ENCODE measurements at places on chromosomes 1 and 21.

GRCh38 chr1:25538191-25538767 is 5.1 kb upstream of the LDLRAP1 start:
- no peak for DNase-seq

DNA sequence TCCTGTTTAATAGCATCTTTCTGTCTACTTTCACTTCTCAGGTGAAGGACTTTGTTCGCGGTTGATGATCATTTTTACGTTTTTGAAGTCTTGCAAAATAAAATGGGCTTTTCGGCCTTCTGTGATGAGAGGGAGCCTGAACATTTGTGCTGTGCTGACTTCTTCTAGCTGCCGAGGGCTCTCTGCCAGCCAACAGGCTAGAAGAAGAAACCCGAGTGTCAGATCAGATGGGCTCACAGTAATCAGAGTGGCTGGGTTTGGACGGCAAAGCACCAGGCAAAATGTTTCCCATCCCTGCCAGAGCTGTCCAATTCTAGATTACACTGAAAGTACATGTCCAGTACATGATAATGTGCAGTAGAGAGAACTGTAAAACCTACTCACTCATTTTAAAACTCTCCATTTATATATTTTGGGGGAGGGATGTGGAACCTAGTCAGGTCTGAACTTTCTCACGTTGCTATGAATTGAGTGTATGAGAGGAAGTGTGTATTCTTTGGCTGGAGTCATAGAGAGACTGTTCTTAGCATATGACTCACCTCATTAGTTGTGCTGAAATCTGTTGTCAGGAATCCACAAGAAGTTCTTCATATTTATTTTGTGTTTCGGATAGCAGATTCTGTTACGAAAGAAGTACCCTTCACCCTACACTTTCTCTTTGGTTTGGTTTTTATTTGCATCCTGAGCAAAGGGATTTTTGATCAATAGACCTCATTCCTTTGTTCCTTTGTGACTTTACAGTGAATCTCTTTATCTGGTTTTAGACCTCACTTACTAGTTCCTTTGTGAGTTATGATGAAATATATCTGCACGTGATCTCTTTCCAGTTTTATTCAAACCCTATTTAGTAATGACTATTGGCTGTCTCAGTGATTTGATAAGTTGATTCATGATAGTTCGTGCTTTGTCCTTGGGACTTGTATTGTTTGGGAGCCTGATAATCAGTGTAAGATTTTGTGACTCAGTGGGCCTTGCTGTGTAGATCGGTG is 4.8 kb downstream of the ATP1A1 start:
- DNase-seq, result no peak

GRCh38 chr1:240295811-240296210 is 204.1 kb downstream of the FMN2 start:
- DNase-seq, result no peak

DNA sequence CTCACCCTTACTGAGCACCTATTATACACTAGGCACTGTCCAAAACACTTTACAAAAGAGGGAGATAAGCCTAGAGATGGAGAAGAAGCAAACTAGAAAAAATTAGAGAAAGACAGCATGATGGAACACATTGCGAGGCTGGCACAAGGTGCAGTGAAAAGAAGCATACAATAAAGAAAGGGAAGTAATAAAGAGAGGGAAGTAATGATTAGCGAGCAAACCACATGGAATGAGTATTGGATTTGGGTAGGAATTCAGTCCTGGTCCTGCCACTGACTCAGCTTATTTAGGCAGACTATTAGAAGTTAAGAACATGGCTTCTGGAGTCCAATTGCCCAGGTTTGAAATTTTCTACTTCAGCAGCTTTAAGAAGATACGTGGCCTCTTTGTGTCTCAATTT is 32.6 kb upstream of the FNBP1L start:
- DNase-seq, result no peak

DNA sequence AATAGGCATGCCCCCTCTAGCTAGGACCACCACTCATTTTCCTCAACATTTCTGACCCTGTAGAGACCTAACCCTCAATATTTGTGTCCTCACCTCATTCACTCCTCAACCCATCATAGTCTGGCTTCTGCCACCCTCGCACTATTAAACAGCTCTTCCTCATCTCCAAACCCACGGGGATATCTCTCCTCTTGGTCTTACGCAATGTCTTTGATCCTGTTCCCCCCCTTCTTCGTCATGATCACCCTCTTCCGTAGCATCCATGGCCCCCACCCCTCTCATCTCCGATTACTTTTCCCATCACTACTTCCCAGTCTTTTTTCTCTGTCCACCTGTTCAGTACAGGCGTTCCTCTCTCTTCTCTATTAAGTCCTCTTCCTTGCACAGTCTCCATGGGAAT is 51.7 kb upstream of the SPOCD1 start:
- DNase-seq, result no peak

- no peak for DNase-seq
Measured at GRCh38 chr1:13701271-13701640, 1.3 kb downstream of the PRDM2 start.

- no peak for DNase-seq
Measured at GRCh38 chr1:194341587-194341986, 1155.2 kb upstream of the B3GALT2 start.

GRCh38 chr1:31036749-31037500 is 28.6 kb downstream of the PUM1 start:
- DNase-seq, result no peak

- DNase-seq, result no peak
Measured at GRCh38 chr1:18730321-18730720, 99.7 kb downstream of the PAX7 start.

All from left forelimb (tissue), 1 donor.